ENCODE measurements at places on chromosomes 13 and 19.

GRCh38 chr13:26943748-26944147 is 183.2 kb upstream of the GPR12 start:
- DNase-seq, result no peak

DNA sequence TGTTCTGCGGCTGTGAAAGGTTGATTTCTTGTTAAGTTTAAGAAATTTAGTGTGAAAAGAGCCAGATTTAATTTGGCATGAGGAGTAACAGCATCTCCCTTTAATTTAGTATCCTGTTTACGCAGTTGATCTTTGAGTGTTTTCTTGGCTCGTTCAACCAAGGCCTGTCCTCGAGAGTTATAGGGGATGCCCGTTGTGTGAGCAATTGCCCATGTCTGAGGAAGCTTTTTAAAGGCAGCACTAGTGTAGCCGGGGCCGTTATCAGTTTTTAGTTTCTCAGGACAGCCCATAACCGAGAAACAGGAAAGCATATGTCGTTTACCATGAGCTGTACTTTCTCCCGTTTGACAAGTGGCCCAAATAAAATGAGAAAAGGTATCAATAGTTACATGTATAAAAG is 47.5 kb upstream of the ZNF43 start:
- no peak for DNase-seq

GRCh38 chr19:12145348-12145747 is 5.2 kb upstream of the ZNF20 start:
- DNase-seq, result no peak

- no peak for DNase-seq
Observed at GRCh38 chr19:35486268-35486708, 4.0 kb downstream of the KRTDAP start.

- no peak for DNase-seq
Observed at GRCh38 chr13:99075268-99076191, 97.7 kb upstream of the DOCK9 start.

DNA sequence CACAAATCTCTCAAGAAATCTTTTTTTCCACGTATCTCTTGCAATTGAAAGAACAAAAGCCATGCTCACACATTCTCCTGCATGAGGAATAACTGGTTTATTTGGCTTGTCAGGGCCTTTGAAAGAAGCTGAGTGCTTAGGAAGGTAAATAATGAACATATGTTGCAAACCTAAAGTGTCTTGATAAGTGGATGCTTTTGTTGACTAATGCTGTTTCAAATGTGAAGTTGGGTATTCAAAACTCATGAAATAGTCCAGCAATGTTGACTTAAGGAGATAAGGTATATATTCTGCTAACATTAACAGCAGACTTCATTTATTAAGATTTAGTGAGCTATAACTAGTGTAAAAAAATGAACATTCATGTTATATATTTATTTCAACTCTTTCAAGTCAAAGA is 1792.7 kb upstream of the MIR17HG start:
- no peak for DNase-seq

- DNase-seq, result no peak
Observed at GRCh38 chr13:32370805-32371204, 55.5 kb downstream of the BRCA2 start.

GRCh38 chr13:53513226-53513625 is 484.6 kb downstream of the OLFM4 start:
- no peak for DNase-seq

GRCh38 chr19:55809381-55810058 is 22.3 kb downstream of the NLRP11 start:
- peak; percentile 73 for DNase-seq

DNA sequence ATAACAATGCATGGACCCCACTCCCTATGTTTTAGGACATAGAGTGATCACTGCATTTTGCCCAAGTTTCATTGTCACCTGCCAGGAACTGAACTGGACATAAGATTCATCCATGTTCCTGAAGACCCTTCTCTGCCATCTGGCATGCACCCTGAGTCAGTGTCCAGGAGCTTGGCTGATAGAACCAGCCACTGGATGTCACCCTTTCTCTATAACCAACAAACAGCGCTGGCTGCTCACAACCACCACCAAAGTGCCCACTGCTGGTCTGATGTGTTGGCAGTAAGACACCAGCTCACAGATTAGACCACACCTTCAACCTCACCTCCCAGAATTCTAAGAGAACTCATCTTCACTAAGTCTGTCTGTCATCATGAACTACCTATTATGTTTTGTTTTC is 333.4 kb downstream of the ITGBL1 start:
- DNase-seq, result no peak

DNA sequence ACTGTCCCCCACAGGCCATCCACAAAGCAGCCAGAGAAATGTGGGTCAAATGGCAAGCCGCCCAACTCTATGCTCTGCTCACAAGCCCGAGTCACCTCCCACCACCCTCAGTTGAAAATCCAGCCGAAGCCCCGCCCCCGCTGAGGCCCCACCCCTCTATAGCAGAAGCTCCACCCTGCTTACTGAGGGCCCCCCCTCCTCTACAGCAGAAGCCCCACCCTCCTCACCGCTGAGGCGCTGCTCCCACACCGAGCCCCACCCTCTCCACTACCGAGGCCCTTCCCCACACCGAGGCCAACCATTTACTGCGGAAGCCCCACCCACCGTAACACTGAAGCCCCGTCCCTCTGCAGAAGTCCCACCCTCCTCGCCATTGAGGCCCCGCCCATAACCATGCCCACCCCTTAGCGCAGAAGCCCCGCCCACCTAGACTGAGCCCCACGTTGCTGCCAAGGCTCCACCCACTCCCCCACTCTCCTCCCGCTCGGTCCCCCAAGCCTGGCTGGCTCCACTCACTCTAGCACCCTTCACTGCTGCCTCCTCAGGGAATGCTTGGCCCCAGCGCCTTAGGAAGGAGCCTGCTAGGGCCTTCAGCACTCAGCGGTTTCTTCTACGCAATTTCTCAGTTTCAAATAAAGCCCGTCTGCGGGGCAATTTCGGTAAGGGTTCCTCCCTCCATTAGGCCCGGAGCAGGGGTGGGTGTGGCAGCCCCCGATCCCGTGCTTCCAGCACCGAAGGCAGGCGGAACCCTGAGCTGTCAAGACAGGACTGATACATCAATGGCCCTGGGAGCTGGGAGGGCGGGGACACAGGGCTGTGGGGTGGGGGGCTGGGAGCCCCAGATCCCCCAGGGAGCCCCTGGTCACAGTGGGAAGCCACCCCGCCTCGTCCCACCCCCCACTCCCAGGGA is 9.0 kb upstream of the MYDGF start:
- peak; percentile 30 for DNase-seq

DNA sequence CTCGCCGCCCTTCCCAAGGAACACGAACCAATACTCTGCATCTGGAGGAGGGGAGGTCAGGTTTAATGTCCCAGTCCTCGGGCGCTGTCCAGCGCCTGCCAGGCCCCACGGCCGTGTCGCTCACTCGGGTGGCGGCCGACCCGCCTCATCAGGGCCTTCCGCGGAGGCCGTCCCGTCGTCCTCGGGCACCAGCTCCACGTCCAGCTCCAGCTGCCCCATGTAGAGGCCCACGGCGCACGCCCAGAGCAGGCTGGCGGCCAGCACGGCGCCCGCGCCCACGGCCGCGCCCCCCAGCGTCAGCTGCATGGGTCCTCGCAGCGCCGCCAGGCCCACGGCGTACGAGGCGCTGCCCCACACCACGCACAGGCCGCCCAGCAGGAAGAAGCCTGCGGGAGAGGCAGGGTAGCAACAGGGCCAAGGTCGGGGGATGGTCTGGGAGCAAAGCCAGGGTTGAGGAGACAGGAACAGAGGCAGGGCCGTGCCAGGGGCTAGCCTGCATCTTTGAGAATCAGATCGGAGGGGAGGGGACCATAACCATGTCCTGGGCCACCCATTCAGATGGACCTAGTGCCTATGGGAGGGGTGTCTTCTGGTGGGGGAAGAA is 2.5 kb downstream of the TMEM160 start:
- no peak for DNase-seq

- no peak for DNase-seq
Observed at GRCh38 chr13:71488201-71488600, 378.8 kb downstream of the DACH1 start.

DNA sequence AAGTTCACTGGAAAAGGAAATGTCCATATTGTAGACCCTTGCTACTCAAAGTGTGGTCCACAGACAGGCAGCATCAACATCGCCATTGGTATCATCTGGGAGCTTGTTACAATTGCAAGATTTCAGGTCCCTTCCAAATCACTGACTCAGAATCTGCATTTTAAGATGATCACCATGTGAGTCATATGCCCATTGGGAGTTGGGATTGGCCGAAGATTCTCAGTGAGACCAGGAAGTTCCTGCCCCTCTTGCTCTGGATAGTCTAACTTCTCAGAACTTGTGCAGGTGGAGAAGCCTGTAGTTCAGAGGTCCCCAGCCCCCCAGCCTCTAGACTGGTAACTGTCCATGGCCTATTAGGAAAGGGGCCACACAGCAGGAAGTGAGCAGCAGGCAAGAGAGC is 48.9 kb upstream of the URAD start:
- DNase-seq, result no peak

DNA sequence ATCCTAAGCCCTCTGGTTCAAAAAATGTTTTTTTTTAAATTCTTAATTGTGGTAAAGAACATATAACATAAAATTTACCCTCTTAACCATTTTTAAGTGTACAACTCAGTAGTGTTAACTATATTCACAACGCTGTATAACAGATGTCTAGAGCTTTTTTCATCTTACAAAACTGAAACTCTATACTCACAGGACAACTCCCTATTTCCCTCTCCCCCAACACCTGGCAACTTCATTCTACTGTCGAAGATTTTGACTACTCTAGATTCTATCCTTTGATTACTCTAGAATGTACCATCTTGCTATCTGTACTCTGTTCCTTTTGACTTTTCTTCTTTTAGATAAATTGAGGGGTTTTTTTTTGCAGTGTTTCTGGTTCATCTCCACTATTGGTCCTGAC is 200.4 kb downstream of the KLF12 start:
- no peak for DNase-seq

GRCh38 chr19:20321139-20321763 is 154.2 kb downstream of the ZNF486 start:
- DNase-seq, result no peak

- DNase-seq, result no peak
Observed at GRCh38 chr19:3836887-3837286, 32.0 kb downstream of the ZFR2 start.

DNA sequence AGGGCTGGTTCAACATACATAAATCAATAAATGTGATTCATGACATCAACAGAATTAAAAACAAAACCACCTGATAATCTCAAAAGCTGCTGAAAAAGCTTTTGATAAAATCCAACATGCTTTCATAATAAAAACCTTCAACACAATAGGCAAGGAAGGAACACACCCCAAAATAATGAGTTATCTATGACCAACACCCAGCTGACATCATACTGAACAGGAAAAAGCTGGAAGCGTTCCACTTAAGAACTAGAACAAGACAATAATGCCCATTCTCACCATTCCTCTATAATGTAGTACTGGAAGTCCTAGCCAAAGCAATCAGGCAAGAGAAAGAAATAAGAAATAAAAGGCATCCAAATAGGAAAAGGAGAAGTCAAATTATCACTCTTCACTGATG is 116.2 kb upstream of the FREM2 start:
- no peak for DNase-seq

DNA sequence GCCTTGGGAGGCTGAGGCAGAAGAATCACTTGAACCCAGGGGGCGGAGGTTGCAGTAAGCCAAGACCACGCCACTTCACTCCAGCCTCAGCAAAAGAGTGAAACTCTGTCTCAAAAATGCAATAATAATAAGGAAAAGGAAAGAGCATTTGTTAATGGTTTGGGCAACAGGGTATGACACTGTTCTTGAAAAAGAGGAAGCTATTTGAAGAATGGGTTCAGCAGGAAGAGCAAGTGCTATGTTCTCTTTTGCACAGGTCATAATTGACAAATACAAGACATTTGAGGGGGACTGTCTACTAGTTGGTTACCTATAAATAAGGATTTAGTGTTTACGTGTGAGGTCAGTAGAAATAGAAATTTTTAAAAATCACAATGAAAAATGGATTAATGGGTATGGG is 218.3 kb downstream of the DCT start:
- DNase-seq, result no peak

GRCh38 chr19:55439052-55439451 is 4.0 kb downstream of the SHISA7 start:
- DNase-seq, result no peak

DNA sequence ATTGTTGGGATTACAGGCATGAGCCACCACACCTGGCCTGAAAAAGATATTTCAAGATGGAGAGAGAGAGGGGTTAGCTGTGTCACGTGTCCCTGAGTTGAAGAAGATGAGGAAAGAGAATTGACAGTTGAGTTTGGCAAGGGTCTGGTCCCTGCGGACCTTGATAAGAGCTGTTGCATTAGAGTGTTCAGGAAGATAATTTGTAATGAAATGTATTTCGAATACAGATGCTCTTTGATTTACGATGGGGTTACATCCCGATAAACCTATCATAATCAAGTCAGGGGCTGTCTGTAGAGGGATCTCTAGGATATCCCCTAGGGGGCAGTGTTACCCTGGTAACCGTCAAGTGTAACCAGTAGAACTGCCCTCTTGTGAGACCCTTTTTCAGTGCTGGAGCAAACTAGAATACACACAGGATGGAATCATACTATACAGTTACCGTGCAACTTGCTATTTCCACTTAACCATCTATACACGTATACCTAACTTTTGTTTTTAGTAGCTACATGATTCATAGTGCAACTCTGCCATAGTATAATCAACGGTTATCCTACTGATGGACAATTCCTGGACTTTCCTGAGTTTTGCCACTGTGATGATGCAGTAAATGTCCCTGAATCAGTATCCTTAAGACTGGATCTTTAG is 1.5 kb upstream of the ELOF1 start:
- DNase-seq, result peak; percentile 92

- no peak for DNase-seq
Observed at GRCh38 chr13:63514886-63515285, 2099.2 kb upstream of the PCDH20 start.

DNA sequence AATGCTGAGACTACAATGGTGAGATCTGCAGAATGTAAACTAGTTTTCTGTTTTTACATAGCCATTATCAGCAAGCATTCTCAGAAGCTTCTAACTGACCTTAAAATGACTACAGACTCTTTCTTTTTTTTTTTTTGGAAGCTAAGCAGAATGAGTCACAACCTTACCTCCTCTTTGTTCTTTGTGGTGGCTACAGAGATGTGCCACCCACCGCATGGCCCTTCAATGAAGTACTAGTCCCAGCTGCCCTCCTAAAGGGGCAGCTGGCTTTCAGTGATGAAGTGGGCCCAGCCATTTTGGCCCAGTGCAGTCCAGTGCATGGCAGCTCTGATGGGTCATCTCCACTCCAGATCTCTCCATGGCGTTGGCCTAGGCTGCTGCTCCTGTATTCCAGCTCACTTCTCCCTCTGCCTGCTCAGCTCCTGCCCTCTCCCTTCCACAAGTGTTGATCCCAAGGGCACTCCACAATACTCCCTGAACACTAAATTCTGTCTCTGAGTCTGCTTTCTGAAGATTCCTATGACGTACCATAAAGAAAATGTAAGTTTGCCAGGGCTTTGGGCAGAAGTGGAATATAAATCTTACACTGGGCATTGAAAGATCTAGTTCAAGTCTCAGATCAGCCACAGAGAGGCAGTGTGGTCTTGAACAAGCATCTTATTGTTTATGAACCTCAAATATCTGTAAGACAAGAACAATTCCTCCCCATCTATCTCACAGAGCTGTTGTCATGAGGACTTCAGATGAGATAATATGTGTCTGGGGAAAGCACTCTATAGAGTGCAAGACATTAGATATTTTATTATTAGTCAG is 85.6 kb downstream of the RXFP2 start:
- peak; percentile 49 for DNase-seq
